ENCODE measurements at places on chromosomes 7 and 10.

- DNase-seq = no peak
These were observed 24.9 kb downstream of the RGR start for GRCh38 chr10:84269773-84270172.

- DNase-seq = no peak
These were observed 1.2 kb downstream of the FGF8 start for GRCh38 chr10:101774589-101775272.

DNA sequence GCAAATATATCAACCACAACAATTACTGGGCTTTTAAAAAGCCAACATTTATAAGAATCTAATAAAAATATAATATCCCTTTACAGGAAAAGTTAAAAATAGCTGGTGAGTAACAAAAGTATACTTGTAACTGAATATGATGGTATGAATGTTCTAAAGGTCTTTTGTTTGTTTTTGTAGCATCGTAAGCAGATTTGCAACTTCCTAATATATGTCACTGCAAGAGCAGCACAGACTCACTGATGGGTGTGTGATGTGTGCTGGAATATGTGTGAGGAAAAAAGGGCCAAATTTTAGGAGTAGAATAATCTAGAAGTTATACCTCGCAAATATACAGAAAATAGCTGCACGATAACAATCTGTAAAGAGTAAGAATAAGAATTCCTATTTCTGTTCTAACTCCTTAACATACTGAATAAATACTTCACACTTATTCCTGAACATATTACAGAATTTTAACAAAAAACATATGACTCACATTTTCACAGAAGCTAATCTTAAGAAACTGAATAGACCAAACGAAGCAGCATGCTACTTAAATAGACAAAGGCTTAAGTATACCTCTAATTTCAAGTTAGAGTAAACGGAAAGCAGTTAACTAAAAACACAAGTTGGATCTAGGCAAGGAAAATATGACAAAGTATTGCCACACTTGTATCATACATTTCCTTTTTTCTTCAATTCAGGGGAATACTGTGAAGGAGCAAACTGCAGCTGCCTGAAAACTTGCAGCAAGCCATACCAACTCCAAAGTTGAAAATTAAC is 9.6 kb downstream of the ETV1 start:
- DNase-seq = no peak

DNA sequence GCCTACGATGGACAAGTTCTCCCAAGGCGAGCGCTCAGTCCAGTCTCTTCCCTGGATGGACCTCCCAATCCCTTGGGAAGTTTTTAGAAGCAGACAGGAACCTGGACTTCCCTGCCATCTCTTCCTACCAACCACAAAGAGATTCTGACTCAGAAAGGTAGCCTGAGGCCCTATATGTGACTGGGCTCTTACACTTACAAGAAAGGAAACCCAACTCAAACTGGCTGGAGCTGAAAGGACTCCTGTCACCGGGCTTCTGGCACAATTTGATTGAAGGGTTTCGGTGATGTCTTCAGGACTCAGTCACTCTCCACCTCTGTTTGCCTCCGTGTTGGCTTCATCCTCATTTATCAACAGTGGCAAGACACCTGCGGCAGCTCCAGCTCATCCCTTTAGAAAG is 3.7 kb upstream of the COL13A1 start:
- DNase-seq = no peak

DNA sequence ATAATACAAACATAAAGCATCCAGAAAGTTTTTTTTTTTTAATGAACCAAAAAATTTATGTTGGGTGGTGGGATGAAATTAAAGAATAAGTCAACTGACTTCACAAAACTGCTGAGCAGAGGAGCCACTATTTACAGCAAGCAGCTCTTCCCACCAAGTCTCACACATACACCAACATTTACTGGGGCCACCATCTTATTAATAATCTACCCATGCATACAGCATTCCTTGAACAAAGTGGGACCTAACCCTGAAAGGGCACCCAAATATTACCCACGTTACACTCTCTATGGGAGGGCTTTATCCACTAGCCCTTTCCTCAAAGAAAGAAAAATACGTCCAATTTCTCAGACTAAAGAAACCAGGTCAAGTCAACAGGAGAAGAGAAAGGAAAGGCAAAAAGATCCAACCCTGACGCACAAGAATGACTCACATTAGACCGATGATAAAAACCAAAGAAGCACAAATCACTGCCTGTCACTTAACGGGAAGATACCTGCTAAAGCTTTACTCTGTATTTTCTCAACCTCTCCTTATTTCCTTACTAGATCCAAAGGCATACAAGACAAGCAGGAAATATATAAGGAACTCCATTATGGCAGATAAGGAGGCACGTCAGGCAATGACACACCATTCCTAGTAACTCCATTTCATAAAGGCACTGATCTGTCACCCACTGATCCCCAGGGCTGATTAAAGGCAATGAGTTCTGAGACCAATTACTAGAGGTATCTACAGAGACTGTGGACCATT is 141.8 kb upstream of the ASAH2 start:
- DNase-seq = no peak

- DNase-seq = no peak
These were observed 103.8 kb downstream of the OR13A1 start for GRCh38 chr10:45211576-45211975.

DNA sequence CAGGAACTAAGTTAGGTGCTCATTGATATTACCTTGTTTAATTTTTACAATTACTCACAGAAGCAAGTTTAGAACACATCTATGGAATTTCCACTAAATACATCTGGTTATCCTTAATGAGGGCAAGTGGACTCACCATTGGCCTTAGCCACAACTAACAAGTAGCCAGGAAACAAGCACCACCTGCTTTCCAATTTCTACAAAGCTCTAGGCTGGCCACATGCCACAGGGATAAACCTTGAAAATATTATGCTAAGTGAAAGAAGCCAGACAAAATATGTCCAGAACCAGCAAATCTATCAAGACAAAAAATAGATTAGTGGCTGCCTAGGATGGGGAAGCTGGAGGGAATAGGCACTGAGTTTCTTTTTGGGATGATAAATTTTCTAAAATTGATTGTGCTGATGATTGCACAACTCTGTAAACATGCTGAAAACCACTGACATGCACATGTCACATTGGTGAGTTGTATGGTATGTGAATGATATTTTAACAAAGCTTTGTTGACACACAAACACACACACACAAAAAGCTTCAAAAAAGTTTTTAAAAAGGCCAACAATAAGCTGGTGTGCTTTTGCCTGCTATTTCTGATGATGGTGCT is 179.4 kb downstream of the CPEB3 start:
- no peak for DNase-seq

DNA sequence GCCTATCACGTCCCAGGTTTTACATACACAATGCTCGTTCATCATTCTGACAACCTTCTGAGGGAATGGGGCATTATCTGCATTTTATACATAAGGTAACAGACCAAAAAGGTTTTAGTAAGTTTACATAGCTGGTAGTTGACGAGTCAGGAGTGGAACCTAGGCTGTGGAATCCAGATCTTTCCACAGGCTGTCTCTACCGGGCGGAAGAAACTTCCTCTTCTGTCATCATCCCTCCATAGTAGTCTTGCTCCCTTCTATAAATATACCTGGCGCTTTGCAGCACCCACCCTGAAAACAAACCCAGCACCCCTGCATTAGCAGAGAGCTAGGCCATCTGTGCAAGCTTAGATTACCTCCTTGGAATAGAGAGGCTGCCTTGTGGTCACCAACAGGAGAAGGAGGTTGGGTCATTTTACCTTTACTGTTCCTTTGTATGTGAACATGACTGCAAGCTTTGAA is 1.3 kb downstream of the TSPAN13 start:
- DNase-seq = no peak

DNA sequence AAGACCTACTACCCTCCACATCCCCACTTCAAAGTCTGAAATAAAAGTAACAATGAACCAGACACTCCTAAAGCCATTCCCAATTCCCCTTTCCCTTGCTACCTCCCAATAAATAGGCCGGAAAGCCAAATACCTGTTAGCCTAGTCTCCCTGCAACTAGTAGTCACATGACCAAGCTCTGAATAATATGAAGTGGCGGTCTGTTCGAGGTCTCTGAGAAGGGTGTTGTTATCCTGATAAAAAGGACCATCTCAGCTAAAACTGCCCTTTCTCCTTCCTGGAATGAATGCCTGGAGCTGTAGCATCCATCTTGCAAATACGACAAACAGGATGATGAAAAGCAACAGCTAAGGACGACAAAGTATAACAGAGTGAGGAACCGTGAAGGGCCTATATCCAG is 6.0 kb downstream of the KIF5B start:
- no peak for DNase-seq

DNA sequence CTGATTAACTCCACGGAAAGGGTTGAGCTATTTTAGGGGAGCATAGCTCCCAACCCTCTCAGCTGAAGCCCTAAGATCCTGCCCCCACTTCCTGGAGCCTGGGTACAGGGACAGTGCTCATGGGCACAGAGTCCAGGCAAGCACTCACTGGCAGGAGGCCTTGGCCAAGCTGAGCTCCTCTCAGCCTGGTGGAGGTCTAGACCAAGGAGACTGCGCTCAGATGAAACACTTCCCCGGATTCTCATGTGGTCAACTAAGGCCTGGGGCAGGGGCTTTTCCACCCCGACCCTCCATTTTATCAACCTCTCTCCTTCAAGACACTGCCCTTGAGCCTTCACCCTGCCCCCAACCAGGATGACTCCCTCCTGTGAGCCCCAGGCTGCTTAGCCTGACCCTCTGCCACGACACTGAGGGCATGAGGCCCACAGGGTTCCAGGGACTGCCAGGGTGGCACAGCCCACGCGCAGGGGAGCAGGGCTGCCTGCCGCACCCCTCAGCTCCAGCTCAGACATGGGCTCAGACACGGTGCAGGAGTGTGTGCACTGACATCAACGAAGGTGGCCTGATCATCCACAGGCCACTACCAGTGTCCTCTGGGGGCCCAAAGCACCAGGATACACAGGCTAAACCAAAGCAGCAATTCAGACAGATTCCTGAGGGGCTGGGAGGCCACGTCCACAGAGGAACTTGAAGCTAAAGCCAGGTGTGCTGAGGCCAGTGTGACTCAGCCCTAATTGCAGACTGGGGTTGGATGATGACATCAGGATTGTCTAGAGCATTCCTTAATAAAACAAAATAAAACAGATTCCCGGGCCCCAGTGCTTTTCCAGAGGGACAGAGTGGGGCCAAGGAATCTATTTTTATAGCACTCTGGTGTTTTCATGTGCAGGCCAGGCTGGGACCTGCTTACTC is 18.8 kb downstream of the CHAT start:
- no peak for DNase-seq

- DNase-seq = no peak
These were observed 75.5 kb upstream of the CXCL12 start for GRCh38 chr10:44460416-44460815.

- no peak for DNase-seq
These were observed 51.2 kb upstream of the SGCE start for GRCh38 chr7:94706996-94707740.

GRCh38 chr10:112307358-112308124 is 24.3 kb downstream of the TECTB start:
- peak; percentile 10 for DNase-seq

- no peak for DNase-seq
These were observed 112.3 kb upstream of the FZD1 start for GRCh38 chr7:91151916-91152315.

DNA sequence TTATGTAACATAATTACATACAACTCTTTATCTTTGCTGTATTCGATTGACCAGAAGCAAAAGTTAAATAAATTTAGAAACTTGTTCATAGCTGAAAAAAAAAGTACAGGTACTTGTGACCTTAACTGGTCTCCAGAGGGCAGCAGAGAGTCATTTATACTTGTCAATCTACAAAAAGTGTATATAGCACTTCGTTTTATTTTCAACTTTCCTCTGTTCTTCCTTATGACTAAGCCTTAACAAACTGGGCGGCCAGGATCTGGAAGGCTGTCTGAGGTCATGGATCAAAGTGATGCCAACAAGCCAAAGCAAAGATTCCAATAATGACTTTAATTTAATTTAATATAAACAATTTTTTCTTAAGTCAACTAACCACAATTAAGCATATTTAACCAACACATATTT is 29.8 kb downstream of the C10orf67 start:
- peak; percentile 64 for DNase-seq

GRCh38 chr7:107913851-107914250 is 22.9 kb downstream of the DLD start:
- DNase-seq = no peak

DNA sequence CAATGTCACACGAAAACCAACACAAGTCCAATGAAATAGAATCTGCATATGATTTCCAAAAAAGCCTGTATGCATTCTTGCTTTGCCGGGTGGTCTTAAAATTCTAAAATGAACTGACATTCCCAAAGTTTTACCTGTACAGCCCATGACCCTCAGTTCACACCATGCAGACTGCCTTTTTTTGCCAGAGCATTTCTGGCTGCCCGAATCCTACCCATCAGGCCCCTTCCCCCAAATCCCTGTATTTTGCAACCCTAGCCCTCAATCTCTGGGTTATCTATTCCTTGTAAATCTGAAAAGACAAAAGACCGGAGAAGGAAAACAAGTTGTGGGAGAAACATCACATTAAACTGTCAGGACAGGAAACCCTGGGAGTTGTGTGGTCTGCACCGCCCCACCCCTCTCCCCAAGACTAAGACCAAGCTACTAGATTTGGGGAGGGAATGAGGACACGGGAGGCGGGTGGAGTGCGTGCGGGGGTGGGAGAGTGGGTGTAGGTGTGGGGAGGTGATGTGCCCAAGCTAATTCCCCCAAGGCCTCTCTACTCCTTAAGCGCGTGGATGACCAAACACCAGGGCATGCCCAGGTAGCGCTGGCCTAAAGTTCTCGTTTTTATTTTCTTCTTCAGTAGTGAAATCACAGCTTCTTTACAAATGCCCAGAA is 1.4 kb downstream of the JCAD start:
- DNase-seq = no peak

DNA sequence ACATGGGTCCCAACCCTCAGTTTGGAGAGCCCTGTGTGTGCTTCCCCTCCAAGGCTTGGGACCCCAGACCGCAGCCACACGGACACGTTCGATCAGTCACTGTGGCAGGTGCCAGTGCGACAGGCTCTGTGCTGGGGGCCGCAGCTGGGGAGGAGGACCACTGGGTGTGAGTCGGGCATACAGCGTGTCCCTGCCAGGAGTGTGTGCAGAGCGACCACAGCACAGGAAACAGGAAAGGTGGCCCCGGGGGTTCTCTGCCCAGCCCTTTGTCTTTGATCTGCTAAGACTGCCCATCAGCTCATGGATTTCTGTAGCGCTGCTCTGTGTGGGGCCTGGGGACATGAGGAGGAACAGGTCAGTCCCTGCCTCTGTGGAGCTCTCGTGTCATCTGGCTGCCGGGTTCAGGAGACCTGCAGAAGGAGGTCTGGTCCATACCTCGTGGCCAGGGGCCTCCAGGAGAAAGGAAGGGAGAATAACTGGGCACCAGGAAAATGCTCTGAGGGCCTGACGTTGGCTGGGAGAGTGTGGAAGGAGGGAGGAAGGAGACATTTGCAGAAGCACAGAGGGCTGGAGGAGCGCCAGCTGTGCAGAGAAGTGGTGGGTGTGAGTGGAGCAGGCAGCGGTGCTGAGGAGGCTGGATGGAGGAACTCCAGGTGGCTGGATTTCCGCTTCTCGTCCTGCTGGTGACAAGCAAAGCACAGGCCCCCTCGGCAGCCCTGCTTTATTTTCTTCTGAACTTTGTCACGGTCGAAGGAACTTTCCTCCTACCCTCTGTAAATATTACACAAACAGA is 4.1 kb downstream of the NUDT1 start:
- DNase-seq = no peak

GRCh38 chr10:114925587-114926586 is 12.1 kb upstream of the TRUB1 start:
- DNase-seq = no peak
